ENCODE measurements at places on chromosomes 2 and 18. TPM values are rescaled to one million over a fixed set of nuclear protein-coding genes. Genes with fewer than 3 reads are reported as not detected.
A peak's percentile ranks its signal among the peaks of the same experiment; 100 is the strongest.

The CYS1 gene
- total RNA-seq: 223 TPM

The ERICH2 gene
- not detected for total RNA-seq

The PLGLB1 gene
- total RNA-seq: 4.5 TPM

The CNTNAP5 gene
- 0.20 TPM for total RNA-seq

The DNAJC5G gene
- total RNA-seq: not detected

The FEV gene
- total RNA-seq: not detected

The TCF23 gene
- total RNA-seq: not detected

The GPR35 gene
- total RNA-seq: 1.6 TPM

The FAM228A gene
- total RNA-seq: 0.35 TPM

DNA sequence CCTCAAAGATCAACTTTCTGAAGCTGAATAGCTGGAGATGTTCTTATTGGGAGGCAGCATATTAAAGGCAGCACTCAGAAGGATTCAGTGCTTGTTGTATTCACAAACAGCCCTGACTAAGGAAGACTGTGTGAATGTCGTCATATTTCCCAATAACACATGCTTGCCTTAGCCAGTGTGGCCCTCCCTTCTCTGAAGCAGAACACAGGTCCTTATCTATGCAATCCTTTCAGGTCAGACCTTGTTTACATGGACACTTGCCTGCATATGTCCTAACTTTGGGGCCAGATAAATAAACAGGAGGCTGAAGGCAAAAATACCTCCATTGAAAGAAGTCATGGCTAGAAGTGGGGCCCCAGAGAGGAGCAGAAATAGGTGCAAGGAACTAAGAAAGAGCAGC, 97.2 kb downstream of the SLC4A3 start:
- no peak for DNase-seq

DNA sequence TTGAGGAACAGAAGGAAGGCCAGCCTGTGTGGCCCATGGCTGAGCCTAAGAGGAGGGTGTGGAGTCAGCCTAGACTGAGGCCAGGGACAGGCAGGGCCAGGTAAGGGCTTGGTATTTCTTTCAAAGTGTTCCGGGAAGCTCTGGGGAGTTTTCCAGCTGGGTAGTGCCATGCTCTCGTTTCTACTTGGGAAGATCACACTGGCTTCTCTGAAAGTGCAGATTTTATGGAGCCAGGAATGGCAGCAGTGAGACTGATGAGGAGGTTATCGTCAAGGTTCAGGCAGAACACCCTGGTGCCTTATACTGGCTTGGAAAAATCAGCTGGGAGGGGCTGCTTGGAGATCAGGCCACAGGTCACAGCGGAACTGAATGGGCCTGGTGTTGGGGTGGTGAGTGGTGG, 245.1 kb downstream of the SOX11 start:
- DNase-seq: no peak

GRCh38 chr2:60313470-60314172, 239.8 kb downstream of the BCL11A start:
- DNase-seq: no peak

- DNase-seq: no peak
Observed at GRCh38 chr18:8778386-8778785, 73.0 kb downstream of the MTCL1 start.

DNA sequence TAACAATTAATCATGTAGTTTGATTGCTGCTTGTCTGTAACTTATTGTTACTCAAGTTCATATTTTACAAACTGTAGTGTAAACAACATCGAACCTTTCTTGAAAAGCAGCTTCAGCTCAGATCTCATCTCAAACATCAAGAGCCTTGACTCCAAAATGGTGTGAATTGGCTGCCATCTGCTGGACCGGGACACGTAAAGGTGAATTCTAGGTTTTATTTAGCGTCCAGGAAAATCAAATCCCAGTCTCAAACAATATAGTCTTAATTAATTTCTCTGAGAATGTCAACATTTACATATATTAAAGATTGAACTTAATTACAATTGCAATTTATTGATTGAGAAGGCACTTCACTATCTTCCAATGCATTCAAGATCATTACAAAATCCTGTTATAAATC, 453.0 kb downstream of the GALR1 start:
- DNase-seq: peak; percentile 6

DNA sequence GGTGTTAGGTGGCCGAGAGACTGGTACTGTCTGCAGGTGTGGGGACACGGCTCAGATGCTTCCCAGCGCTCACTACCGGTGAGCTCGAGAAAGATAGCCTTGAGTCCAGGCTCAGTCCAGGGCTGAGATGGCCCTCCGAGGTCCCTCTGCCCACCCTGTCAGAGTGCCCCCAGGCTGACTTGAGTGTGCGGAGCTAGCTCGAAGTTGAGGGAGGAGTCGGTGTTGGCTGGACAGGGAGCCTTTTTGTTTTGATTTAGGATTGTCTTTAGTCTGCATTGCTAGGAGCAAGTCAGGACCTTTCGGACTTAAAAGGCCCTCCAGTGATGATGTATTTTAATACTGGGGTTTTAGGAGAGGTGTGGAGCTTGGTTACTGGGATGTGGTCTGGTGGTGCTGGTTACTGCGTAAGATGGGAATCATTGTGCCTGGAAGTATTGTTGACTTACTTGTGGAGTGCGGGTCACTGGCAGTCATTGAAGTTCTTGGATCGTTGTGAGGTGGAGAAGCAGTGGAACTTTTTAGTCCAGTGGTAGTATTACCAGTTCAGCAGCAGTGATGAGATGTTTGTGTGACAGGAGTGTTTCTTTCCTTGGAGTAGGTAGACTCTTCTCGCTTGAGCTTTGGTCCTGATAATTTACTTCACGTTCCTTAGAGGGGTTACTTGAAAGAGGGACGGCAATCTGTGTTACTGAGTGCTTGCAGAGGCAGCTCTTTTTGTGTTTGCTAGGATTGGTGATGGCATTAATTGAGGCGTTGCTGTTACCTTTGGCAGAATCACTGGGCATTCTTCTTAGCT, 633 bp downstream of the KIAA1328 start:
- peak; percentile 53 for DNase-seq

- DNase-seq: no peak
Observed at GRCh38 chr2:212488611-212489010, 50.0 kb downstream of the ERBB4 start.

GRCh38 chr2:69943843-69944525, 17.4 kb downstream of the ASPRV1 start:
- no peak for DNase-seq

- DNase-seq: no peak
Observed at GRCh38 chr2:109368798-109369197, 239.8 kb downstream of the SH3RF3 start.

DNA sequence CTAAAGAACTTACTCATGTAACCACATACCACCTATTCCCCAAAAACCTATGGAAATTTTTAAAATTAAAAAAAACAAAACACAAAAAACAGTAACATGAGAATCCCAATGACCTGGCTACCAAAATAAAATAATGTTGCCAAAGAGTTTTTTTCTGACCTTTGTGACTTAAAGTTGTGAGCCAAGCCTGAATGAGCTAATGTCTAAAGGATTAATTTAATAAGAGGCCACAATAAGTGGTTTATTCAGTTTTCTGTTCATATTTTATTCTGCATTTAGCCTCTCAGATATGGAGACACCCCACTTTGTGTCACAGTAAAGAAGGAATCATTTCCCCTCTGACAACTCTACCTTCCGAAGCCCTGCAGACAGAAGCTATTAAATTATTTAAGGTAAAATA, 42.6 kb upstream of the DYNC2LI1 start:
- no peak for DNase-seq

GRCh38 chr2:36058953-36059352, 296.6 kb upstream of the CRIM1 start:
- DNase-seq: no peak

- peak; percentile 2 for DNase-seq
Observed at GRCh38 chr18:40534723-40535122, 1420.3 kb upstream of the PIK3C3 start.

- peak; percentile 51 for DNase-seq
Observed at GRCh38 chr2:211745295-211746097, 793.1 kb downstream of the ERBB4 start.

DNA sequence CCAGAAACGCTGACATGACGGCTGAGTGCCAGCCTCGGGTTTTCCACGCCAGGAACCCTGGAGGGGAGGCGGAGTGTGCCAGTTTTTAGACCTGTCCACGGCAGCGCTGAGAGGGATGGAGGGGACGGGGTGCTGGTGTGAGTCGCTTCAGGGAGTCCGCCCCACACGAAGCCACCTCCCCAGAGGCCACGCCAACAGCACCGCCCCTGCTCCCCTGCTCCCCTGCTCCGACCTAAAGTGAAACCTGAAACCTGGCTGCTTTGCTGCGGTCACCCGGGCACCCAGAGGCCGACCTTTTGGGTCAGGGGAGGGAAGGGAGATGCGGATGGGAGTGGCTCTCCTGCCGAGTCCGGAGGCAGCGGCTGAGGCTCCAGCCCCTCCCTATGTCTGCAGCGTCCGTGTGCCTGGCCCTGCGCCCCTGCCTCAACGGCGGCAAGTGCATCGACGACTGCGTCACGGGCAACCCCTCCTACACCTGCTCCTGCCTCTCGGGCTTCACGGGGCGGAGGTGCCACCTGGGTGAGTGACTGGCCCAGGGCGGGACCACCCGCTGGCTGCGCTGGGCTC, 38.1 kb downstream of the SNED1 start:
- DNase-seq: peak; percentile 12

DNA sequence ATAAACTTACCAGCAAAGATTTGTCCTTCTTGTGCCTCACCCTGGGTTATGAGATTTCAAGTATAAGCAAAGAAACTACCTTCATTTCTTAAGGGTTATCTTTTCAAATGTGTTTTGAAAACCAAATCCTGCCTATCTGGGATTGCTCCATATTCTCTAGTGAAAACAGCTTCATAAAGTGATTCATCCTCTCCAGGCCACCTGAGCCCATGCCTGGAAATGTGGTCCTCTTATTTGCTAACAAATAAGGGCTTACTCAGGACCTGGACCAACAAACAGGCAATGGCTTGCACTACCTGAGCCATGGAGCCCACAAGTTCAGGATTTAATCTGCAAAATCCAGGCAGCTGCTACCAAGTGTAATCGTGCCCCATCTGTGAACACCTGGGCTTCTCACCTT, 234.4 kb upstream of the RBBP8 start:
- no peak for DNase-seq

GRCh38 chr18:22453315-22453714, 35.6 kb upstream of the CTAGE1 start:
- DNase-seq: no peak

DNA sequence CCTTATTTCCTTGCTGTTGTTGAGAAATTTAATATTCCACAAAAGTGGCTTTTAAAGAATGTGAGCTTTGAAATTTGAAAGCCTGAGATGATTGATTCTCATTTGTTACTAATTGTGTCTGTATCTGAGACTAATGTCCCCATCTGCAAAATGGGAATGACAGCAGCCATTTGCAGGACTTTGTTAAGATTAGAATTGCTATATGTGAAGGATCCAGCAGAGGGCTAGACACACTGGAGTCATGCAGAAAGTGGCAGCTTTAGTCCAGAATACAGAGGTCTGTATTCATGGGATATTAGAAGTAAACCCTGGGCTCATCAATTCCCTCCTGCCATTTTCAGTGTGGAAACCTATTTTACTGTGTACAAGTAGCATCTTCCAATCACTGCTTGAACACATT, 296.5 kb upstream of the GYPC start:
- DNase-seq: peak; percentile 8

- DNase-seq: peak; percentile 48
Observed at GRCh38 chr2:108927936-108928659, 60.9 kb downstream of the EDAR start.

DNA sequence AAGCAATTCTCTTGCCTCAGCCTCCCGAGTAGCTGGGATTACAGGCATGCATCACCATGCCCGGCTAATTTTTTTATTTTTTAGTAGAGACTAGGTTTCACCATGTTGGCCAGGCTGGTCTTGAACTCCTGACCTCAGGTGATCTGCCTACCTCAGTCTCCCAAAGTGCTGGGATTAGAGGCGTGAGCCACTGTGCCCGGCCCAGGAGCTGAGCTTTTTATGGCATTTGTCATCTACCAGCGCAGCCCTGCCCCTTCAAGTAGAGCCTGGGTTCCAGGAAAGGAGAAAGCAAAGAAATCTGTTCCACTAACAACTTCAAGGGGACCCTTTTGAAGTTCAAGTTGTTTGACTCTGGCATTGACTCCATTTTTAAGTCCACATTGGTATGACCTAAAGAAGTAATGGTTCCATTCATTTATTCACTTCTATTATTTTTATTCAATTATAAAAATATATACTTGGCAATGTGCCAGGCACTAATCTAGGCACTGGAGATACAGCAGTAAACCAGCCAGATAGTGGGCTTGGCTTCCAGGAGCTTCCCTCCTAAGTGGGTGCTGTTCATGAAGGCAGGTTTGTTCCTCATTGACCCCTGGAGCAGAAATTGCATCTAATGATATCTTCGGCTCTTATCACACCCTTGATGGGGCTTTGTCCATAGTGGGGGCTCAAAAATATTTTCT, 8.0 kb upstream of the SFTPB start:
- no peak for DNase-seq

DNA sequence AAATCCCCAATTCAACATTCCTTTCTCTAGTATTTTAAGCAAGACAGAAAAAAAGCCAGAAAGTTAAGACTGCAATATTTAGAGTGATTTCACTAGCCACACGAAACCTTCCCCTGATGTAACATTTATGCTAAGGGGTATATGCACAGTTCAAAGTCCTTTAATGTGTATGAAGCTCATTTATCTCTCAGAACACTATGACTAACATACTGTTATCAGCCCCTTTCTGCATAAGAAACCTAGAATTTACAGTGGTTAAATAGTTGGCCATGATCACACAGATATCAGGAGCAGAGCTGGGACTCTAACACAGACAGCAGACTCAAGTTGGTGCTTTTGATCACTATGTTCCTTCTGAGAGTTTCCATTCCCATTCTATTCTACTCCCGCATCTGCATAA, 185.5 kb downstream of the CDH2 start:
- no peak for DNase-seq

GRCh38 chr2:197216361-197216979, 94.1 kb downstream of the ANKRD44 start:
- no peak for DNase-seq

DNA sequence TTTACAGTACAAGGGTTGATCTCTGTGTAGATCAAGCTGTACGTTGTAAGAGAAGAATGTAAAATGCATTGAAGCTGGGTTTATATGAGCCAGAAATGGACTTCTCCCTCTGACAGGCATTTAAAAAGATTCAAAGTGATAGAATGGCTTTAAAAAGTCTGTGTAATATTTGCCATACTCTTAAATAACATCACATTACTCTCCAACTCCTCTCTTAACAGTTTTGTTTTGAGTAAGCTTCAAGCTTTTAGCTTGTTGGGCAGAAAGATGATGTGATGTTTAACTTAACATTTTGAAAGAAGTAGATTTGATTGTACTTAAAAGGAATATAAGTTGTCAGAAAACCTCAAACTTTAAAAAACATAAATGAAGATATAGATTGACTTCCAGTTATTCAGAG, 72.2 kb downstream of the COX7A2L start:
- DNase-seq: no peak

- DNase-seq: peak; percentile 73
Observed at GRCh38 chr18:68417826-68418225, 297.1 kb downstream of the TMX3 start.

GRCh38 chr2:51220606-51221005, 188.7 kb upstream of the NRXN1 start:
- no peak for DNase-seq

DNA sequence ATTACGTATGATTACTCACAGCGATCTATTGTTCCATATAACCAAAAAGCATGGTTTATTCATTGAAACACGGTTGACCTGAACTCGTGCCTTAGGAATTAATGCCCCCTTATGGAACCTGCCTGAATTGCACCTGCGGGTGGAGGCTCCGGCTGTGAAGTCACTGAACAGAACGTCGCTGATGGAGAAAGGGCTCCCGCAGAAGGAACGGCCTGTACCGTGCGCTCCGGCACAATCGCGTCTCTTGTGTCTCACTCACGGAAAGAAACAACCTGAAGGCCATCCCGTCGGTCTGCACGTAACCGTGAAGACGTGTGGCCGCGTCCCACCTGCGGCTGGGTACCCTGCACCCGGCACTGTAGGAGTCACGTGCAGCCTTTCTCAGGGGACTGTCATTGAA, 133.1 kb downstream of the NFATC1 start:
- peak; percentile 51 for DNase-seq

Measured in renal cortical epithelial cell (primary cell).